ENCODE measurements at places on chromosomes 12 and 14.

DNA sequence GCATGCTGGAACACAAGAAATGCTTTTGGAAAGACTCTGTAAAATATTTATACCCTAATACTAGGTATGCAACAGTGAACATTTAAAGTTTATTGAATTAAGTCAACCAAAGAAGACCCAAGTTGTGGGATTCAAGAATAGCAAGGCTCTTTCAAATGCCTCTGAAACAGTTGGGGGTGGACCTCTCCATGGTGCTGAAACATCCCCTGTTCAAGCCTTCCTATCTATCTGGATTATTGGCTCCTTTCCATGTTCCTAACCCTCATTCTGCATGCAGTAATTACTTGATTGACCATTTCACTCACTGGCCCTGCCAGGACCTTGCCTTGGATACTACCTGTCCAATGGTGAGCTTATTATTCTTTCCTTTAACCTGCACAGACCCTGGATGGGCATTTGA lies 349.7 kb downstream of the NRXN3 start:
- DNase-seq: no peak

GRCh38 chr14:60276347-60276746 lies 27.3 kb downstream of the PPM1A start:
- DNase-seq: no peak

DNA sequence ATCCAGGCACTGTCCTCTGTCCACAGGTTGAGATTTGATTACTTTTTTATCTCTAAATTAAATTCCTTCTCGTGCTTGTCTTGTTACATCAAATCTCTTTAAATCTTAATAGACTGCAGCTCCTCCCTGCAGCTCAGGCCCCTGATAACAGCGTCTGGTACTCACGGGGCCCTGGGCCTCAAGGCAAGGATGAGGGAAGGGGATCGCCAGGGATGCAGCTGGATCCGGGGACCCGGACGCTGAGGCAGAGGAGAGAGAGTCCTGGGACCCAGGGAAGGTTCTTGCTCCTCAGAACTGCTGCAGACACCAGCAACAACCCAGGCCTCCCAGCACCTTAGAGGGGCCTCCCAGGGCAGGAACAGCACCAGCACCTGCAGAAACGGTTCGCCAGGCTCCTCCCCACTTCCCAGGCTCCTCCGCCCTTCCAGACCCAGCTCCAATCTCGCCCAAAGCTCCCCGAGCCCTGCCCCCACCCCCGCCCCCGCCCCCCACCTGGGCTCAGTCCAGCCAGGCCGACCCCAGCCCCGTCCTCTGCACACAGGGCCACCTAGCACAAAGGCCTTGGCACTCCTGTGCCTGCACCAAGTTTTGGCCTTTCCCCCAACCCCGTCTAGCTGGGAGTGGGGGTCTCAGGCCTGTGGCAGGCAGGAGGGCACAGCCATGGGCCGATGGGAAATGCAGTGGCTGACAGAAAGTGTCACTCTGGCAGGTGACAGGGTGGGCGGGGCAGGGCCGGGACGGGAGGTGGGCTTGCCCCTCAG lies 60.3 kb upstream of the GALNT9 start:
- DNase-seq: no peak

- DNase-seq: no peak
These were observed 350.7 kb upstream of the SEL1L start for GRCh38 chr14:81884382-81884781.

- no peak for DNase-seq
These were observed 561.2 kb upstream of the SEL1L start for GRCh38 chr14:82094829-82095345.

DNA sequence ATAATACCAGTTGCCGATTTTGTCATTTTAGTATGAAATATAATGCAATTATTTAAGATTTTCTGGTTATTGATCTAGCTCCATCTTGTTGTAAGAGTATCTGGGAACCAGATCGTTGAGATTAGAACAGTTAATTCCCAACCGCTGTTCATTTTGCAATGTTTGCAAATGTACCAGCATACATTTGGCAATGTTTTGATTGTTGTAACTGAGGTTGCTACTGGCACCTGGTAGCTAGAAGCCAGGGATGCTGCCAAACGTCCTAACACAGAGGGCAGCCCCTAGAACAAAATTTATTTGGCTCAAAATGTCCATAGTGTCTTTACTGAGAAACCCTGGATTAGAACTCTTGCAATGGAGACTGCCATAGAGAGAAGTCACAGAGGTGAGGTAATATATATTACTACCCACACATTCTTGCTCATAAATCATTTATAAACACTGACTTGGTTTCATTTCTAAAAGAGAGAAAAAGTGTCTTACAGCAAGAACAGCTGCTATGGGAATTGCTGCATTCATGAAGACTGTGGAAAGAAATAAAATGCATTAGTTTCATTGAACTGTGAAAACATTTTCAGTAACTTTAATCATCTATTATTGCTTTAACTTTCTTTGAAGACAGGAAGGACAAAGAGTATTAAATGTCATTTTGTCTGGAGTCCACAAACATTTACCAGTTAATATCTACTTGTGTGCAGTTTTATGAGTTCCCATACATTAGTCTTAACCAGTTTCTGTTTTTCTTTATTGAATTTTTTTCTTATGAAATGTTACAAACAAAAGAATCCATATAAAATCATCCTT lies 46.2 kb downstream of the ABCC9 start:
- DNase-seq: no peak

DNA sequence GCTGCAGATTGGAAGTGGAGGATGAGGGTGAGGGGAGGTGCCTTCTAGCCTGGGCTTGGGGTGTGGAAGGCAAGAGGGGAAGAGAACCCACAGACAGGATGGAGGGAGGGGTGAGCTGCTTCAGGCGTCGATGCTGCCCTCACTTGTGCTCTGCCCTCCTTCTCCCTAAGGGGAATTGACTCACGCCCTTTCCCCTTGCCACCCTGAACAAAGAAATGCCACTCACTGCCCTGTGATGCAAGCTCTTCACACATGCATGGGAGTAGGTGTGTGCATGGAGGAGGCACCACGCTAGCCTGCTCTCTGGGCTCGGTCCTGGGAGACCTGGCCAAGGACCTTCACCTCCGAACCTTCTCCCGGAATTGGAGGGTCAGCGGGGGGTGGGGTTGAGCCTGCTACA lies 35.7 kb upstream of the PRMT8 start:
- no peak for DNase-seq

DNA sequence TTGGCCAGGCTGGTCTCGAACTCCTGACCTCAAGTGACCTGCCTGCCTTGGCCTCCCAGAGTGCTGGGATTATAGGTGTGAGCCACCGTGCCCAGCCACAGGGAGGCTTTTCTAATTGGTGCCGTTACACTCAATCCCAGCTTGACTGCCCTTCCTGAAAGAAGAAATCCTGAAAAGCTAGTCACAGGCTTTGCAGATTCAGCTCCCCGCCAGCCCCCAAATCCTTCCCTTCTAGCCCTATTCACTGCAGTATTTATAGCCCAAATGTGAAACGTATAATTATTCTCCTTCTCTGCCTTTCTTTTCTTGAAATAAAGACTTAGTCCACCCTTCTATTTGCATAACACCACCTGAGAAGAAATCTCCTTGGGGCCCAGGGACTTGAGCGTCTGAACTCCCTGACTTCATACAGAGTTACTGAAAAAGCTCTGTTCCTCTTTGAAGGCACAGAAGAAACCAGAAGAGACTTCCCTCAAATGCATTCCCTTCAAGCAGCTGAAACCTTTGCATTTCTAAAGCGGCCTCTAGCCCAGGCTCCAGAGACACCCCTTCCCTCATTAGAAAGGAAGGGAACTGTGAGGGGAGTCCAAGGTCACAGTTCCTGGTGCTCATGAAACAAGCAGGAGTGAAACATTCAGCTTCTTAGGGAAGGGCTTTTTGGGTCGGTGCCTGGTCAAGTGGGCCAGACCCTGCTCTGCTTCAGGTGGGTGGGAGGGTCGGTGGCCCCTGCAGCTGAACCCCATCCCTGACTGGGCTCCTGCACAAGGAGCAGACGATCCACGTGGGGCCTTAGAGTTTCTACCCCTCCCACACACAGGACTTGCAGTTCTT lies 42.3 kb upstream of the BATF start:
- DNase-seq: no peak

DNA sequence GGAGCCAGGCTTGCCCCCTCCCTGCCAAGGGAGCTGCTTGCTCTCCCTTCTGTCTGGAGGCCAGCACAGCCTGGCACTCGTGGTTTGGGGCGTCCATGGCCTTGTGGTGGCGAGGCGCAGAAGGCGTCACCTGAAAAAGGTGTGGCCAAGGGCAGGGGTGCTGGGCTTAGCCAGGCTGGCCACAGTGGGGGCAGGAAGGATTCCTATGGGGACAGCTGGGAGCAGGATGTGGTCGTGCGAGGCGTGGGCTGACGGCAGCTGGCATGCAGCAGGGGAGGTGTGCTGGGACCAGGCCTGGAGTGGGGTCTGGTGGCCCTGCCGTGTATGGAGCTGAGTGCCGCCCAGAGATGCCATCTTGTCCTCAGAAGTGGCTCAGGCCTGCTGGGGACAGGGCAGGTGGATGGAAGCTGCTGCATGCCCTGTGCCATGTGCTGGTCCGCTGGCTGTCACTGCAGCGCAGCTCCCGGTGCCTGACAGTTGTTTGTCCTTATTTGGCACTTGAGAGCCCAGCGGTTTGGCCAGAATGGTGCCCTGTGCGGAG lies 30.0 kb downstream of the SH2B3 start:
- DNase-seq: no peak

- DNase-seq: peak; percentile 11
These were observed 916.5 kb downstream of the TMEM121 start for GRCh38 chr14:106442857-106443256.

GRCh38 chr14:63892265-63892664 lies 39.5 kb downstream of the SYNE2 start:
- DNase-seq: no peak

DNA sequence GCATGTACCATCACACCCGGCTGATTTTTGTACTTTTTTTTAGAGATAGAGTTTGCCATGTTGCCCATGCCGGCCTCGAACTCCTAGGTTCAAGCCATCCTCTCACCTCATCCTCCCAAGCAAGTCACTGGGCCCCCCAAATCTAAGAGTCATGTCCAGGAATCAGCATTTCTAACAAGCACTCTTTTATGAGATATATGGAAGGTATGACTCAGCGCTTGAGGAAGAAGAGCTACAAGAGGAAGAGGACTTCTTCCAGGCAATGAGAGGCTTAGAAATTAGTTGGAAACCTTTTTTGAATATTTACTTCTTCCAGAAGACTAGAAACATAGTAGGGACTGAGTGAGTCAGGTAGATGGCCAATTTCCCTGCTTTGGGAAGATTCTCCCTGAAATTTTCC lies 114.5 kb downstream of the HMGA2 start:
- DNase-seq: no peak

DNA sequence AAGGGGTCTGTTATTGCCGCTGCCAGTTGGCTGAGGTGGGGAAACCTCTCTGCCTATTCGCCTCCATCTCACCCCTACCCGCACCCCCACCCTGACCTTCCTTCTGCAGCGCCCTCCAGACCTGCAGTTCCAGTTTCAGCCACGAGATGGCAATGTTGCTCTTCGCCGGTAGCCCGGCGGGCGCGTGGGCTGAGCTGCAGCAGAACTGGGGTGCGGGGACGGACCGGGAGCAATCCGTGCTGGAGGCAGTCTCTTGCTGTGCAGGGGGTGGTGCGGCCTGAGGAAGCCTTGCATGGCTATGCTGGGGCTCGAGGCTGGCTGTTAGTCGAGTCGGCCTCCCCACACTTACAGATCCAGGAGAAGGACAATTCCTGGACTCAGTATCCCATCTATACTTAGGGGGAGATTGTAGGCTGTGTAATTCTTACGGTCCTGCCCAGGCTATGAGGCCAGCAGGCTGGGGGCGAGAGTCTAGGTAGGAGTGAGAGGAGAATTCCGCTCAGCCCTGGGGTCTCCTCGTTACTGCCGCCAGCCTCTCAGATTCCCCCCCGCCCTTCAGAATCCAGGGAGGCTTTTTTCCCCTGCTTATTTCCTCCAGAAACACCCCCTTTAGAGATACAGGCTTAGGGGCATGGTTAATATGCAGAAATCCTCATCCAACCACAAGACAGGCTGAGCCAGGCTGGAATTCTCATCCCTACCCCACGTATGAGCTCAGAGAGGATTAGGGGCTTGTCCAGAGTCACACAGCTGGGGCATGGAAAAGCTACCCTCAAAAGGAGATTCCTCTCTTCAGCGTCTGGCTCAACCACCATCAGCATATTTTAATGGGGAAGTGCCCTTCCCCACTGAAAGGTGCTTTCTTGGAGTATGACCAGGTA lies 118.2 kb downstream of the AACS start:
- peak; percentile 57 for DNase-seq

- DNase-seq: no peak
These were observed 28.1 kb upstream of the CD163L1 start for GRCh38 chr12:7472060-7472459.

- DNase-seq: no peak
These were observed 6.6 kb downstream of the MAX start for GRCh38 chr14:65095633-65096205.

GRCh38 chr14:91307046-91307445 lies 62.5 kb upstream of the GPR68 start:
- no peak for DNase-seq

DNA sequence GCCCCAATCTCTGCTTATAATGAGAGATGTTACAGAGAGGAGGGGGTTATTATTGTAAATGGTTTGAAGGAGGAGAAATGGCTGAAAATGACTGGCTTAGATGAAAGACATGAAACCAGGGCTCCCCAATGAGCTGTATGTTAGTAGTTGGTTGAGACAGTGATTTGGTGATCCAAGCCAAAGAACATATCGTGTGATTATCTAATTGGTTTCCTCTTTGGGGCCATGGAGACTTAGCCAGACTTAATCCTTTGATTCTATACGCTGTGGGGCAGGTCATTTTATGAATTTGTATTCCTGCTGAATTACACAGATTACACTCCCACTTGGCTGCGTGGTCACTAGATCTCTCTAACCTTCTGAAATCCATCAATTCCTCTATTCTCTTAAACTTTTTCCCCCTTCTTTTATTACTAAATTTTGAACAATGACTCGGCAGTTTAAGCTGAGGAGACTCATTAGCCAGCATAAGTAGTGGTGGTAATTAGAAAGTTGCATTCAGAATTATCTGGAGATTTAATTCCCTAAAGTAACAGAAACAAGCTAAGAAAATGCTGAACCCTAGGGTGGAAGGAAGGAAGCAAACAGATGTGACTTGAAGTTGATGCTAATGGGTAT lies 5.3 kb downstream of the TTC8 start:
- no peak for DNase-seq

- no peak for DNase-seq
These were observed 40.0 kb downstream of the SCN8A start for GRCh38 chr12:51630986-51631385.

DNA sequence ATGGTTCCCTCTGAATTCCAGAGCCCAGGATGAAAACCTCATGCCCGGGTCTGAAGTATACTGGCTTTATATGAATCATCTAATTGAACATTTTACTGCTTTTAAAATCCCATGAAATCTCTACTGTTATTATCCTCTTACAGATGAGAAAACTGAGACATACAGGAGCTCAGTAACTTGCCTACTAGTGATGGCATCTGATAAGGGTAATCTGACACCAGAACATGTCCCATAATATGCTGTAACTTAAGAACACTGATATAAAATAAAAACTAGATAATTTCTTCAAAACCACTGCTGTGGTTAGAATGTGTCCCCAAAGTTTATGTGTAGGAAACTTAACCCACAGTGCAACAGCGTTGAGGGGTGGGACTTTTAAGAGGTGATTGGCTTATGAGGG lies 219.6 kb upstream of the TMTC1 start:
- DNase-seq: no peak
